Left renal pelvis (tissue), 4 donors: ENCODE measurements at places on chromosomes 4 and X. TPM values are rescaled to one million over a fixed set of nuclear protein-coding genes. Genes with fewer than 3 reads are reported as not detected.
A peak's percentile ranks its signal among the peaks of the same experiment; 100 is the strongest.

DNA sequence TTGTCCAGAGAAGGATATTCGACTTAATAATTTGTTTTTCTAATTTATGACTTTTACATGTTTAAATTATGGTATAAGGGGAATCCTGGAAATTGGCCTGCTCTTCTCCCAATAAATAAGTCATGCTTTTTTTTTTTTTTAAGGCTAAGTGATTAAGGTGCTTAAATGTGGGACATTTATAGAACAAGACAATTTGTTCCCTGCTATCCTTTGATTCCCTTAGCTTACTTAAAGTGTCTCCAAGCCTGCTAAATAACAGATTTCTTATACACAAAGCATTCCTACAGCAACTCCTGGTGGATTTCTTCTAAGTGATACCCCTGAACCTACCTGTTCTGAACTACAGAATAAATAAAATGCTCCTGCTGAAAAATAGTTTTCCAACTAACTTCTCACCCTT, 233.0 kb upstream of the UGT8 start:
- DNase-seq, result no peak

DNA sequence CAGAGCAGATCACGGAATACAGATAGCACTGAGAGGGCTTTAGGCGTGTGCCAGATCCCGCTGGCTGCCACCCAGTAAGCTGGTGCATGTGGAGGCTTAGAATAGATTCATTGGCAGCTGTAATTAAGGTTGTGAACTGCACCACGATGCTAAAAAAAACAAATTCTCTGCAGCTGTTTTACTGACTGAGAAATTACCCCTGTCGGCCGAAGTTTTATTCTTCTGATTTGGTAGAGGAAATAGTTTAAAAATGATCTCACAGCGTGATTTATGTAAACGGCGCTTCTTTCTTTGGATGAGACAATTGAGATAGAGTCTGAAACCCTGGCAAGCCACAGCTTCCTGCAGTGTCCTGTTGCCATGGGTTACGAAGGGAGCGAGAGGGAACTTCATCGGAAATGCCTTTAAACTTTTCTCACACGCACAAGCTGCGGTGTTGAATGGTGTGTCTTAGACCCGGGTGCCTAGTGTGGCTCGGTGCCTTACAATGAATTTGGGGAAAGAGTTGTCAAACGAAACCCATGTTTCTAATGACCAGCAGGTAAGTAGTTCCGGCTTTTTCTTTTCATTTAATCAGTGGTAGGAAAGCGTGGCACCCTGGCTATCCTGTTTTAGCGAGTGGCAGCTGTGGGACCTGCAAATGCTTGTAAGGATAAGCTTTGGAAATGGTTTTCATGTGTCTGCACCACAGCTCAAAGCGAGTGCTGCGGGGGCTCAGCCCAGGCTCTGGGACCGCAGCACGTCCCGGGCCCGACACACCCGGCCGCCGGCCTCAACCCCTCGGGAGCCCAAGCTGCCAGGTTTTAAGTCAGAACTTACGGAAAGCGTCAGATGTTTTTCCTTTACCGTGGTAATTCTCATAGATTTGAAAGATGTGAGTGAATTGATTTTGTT, 71.7 kb upstream of the HGFAC start:
- no peak for DNase-seq

DNA sequence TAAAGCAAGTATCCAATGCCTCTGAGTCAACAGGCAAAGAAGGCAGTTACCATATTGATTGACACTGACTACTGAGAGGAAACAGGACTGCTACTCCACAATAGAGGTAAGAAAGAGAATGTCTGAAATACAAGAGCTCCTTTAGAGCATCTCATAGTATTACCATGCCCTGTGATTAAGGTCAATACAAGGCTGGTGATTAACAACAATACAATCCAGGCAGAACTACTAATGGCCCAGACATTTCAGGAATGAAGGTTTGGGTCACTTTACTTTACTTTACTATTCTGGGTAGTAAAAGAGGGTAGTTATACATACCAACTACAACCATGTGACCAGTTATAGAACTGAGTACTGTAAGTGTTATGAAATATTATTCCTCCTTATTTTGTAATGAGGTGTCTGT, 44.5 kb downstream of the BRWD3 start:
- no peak for DNase-seq

GRCh38 chr4:72468904-72469502, 100.0 kb downstream of the ADAMTS3 start:
- peak; percentile 3 for DNase-seq

DNA sequence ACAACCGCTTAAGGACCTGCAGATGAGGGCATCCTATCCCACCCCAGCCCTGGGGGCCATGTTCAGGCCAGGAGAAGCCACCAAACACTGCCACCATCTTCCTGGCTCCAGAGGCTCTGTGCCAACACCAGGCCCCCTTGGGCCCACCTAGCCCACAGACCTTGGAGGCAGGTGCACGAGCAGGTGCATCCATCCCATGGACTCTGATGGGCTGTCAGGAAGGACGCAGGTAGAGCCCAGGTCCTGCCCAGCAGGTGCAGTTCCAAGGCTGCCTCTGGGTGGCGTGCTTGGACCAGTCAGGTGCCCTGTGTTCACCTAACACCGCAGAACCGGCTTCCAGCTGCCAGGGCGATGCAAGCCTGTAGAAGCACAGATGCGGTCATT, 22.8 kb upstream of the PDE6B start:
- peak; percentile 39 for DNase-seq

GRCh38 chrX:2677764-2678163, 13.3 kb upstream of the CD99 start:
- DNase-seq, result no peak

DNA sequence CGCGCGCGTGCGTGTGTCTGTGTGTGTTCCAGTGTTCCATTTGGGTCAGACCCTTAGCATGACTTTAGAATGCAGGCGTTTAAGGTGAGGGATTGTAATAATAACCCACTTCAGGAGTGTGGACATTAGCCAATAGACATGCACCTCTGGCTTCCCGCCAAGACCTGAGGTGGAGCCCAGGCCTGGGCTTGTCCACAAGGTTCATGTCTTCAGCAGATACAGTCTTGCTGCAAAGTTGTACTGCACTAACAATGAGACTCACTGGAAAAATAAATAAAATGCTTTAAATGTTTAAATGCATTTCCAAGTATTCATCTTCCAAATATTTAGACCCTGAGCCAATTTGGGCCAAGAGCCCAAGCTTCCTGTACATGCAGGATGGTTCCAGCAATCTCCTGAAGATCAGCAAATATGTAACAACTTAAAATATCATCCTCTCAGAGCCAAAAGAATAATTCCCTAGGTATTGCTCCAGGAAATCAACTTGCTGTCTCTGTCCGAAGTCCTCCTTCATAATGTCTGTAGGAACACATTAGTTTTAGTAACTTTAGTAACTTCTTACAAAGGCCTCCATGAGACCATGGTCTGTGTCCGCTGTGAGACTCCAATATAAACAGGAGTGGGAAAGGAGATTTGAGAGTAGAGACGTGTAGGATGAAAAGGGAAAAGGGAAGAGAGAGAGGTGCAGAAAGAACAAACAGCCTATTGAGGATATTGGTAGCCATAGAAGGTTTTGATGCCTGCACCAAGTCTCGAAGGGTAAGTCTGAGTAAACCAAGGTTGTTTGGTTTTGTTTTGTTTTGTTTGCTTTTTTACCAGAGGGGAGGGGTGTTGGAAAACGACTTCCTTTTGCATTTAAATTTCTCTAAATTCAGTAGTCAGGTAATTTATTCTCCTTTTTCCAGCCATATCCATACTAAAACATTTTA, 98.5 kb upstream of the KLF3 start:
- no peak for DNase-seq

- DNase-seq, result no peak
Measured at GRCh38 chr4:55386840-55387239, 8.9 kb upstream of the TMEM165 start.

DNA sequence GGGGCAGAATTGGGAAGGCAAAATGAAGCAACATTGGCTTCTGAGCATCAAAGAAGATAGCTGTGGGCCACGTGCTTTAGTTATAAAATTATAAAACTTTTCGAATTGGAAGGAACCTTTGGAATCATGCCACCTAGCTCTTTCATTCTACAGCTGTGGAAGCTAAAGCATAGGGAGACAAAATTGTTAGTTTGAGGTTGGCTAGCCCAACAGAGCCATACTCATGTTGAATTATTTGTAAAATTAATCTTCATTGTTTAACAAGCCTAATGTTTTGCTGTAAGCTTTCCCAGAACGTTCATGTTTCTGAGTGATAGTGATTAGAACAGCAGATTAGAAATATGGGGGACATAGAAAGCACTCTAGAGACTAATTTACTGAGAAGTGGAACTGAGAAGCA, 35.9 kb downstream of the HHIP start:
- no peak for DNase-seq

GRCh38 chrX:48896611-48897011, 957 bp downstream of the TIMM17B start:
- no peak for DNase-seq

GRCh38 chr4:188110741-188111471, 1.5 kb upstream of the TRIML2 start:
- no peak for DNase-seq

GRCh38 chrX:9659571-9660195, 106.0 kb downstream of the GPR143 start:
- DNase-seq, result no peak

DNA sequence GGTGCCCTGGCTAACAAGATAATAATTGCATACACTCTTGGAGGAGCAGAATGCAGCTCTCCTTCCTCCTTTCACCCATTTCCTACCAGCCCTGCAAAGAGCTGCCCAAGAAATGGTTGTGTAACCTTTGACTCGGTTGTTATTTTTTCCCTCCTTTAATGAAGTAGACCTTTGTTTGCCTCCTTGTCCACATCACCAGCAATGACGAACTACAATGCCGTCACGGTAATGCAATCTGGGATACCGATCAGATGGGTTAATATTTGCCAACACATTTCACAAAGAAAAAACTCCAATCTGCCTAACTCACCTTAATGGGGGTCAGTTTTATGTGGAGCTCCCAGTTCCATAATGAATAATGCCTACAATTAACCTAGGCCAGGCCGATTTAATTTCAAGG, 32.0 kb downstream of the GPRIN3 start:
- no peak for DNase-seq

DNA sequence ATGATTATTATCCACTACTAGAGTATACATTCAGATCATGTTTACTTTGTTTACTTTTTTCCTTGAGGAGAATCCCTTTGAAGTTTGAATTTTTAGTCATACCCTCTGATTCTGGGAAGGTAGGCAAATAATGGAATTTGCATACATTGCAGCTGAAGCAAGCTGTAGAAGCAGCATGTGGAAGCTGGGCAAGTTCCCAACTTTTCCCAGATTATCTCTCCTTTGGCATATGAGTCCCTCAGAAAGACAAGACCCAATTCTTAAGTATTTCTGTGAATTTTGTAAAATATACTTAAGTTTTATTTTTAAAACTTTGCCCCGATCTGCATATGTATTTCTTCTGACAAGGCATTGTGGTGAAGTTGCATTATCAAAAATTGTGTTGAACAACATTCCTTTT, 94.9 kb downstream of the CNKSR2 start:
- no peak for DNase-seq

SSX2B gene
- not detected for polyA plus RNA-seq

HGFAC gene
- polyA plus RNA-seq, result 1.2 TPM

FAM120C gene
- polyA plus RNA-seq, result 9.8 TPM
